ENCODE measurements at places on chromosomes 11 and 22.

DNA sequence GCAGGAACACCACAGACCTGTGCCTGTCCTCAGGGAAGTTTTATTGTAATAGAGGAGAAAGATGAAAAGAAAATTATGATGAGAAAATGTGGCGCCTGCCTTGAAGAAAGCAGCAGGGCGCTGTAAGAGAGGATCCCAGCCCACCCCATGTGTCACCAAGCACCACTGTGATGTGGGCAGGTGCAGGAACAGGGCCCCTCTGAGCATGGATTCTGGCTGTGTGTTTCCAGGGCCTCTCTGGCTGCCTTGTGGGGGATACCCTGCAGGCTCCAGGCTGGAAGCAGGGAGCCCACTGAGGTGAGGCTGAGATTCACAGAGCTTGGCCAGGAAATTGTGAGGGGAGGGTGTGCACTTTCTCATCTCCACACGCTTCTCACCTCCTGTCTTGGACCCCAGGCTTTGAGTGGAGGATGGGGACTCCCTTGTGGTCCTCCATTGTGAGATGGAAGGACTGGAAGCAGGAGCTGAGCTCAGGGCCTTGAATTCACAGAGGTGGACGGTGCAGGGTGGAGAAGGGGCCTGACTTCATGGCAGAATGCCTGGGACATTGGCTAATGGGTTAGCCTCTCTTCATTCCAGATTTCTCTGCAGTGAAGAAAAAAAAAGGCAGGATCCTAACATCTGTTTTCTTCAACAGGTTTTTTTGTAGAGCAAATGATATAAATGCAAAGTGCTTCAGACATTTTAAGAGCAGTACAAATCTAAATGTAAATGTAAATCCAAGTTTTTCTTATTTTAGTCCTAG lies 246.6 kb upstream of the B3GAT1 start:
- no peak for DNase-seq

- DNase-seq = no peak
These were observed 107.2 kb downstream of the SCN3B start for GRCh38 chr11:123547180-123547579.

DNA sequence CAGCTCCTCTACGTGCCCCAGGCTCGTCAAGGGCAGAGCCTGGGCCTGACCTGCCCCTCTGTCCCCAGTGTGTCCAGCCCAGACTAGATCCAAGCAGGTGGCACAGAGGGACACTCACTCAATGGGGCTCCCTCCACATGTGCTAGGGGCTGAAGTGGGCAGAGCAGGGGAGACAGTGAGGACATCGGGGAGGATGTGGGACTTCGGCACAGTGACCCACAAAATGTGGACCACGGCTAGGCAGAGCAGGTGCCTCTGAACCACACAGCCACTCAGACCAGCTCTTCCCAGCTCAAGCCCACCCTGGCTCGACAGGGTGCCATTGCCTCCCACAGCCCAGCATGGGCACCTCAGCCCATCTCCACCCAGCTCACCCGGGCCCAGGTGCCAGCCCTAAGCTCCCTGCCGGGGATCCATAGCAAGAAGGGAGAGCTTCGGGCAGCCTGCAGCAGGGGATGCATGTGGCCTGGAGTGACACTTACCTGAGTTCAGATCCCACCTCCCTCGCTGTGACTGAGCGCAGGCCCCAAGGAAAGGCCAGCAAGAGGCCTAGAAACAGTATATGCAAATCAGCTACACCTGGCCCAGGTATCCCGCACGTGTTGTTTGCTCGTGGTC lies 46.9 kb upstream of the RTL6 start:
- no peak for DNase-seq

- no peak for DNase-seq
These were observed 144.4 kb downstream of the EFCAB6 start for GRCh38 chr22:43667656-43668055.

Measured in SW480 (cell line).